Fibroblast of skin of right quadriceps (primary cell): ENCODE measurements at places on chromosomes 16 and 17.

DNA sequence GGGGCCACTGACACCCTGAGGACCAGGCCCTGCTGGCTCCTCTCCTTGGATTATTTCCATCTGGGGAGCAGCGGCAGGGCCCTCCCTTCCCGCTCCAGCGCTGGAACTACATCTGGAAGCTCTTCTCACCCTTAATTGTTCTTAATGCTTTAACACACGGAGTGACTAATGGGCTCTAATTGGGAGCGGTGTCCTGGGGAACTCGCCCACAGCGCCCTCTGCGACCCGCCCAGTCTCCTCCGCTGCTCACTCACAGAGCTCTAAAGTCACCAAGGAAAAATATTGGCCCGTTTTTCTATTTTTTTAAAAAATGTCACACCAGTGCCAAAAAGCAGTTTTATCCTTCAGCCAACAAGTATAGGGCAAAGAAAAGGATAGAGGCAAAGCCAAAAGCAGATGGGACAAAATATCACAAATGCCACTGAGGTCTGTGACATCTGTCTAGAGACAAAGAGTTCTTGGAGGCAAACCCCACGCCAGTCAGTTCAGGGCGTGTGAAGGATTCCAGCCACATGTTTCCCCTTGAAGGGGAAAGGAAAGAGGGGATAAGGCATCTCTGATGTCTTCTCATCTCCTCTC, 134.7 kb downstream of the RBFOX3 start:
- no peak for DNase-seq

GRCh38 chr17:50362661-50363060, 10.3 kb downstream of the MRPL27 start:
- DNase-seq: no peak

GRCh38 chr16:48444574-48444973, 59.4 kb upstream of the SIAH1 start:
- DNase-seq: peak; percentile 86

DNA sequence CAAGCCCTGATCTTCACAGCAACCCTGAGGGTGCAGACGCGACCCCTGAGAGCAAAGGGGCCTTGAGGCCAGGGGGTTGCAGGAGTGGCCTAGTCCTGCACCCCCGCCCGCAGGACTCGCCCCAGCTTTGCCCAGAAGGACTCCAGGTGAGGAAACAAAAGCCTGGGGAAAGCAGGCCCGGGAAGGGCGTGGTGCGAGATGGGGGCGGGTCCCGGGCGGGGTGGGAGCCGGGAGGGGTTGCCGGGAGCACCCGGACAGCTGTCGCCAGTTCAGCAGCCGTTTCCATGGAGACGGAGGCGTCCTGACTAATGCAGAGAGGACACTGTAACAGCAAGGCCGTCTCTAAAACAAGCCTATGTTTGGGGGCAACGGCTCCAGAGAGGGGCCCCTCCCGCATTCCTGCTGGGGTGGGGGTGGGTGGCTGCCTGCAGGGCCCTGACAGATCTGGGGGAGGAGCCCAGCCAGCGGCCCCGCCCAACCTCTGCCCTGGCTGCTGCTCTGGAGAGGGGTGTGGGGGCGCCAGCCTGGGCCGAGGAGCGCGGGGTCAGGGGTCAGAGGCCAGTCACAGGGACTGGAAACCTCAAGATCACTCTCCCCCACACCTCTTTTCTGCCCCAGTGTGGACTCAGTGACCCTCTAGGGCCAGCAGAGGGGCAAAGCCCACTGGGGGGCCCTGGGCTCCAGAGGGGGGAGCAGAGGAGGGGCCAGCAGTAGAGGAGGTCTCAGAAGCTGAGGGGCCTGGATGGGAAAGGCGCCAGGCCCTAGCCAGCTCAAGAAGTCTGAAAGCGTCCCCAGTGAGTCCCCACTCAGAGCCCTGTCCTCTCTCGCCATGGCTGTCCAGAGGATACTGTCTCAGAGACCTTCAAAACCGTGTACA, 3.1 kb upstream of the TPPP3 start:
- peak; percentile 83 for DNase-seq

DNA sequence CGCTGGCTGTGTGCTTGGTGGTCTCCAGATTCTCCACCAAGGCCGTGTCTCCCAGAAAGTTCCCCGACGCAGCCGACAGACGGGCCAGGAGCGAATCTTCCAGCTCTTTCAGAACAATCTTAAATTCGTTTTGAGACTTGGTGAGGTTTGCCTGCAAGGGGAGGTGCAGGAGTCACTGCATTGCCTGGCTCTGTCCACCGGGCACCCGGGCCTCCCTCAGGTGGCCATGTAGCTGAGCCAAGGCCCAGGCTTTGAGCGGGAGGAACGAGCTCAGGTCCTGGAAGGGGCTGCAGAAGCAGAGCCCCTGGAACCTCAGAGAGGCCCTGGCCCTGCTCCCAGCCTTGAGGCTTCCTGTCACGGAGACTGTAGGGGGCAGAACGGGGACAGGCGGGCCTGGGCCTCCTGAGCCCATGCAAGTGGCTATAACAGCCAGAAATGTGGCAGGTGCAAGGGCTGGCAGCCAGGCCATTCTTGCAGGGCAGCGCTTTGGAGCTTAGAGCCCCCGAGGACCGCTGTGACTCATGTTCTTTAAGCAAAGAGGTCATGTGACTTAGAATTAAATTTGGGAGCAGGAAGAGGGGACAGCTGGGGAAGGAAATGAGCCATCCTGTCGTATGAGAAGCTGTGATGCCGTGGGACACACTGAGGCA, 72.4 kb downstream of the PGS1 start:
- DNase-seq: no peak

GRCh38 chr17:27446569-27447301, 9.5 kb upstream of the KSR1 start:
- peak; percentile 84 for DNase-seq

GRCh38 chr17:73787076-73788059, 143.1 kb upstream of the SDK2 start:
- no peak for DNase-seq

- DNase-seq: no peak
Observed at GRCh38 chr16:24018485-24018884, 182.7 kb downstream of the PRKCB start.

- DNase-seq: no peak
Observed at GRCh38 chr17:82108496-82108945, 10.5 kb upstream of the FASN start.

DNA sequence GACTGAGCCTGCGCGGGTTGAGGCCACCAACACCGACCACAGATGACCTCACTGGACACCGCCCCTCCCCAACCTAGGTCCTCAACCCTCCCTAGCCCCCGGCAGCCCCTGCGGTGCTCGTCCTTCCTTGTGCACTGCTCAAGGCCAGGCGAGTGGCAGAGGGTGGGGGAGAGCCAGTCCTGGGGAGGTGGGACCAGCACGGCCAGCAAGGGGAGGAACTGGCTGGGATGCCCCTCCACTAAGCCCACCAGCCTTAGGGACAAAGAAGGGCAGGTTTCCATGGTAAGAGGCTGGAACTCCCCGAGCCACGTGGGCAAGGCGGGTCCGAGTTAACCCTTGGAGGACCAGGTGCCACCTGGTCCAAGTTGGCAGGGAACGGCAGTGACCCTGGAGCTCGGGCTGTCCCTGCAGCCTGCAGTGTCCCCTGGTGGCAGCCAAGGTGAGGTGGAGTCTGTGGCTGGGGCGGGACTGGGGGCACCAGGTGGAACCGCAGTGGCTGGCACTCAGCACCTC, 9.2 kb downstream of the FSCN2 start:
- DNase-seq: no peak

GRCh38 chr16:55663765-55664677, 8.2 kb downstream of the SLC6A2 start:
- DNase-seq: peak; percentile 56

GRCh38 chr16:75909746-75910145, 183.5 kb upstream of the CPHXL start:
- no peak for DNase-seq

DNA sequence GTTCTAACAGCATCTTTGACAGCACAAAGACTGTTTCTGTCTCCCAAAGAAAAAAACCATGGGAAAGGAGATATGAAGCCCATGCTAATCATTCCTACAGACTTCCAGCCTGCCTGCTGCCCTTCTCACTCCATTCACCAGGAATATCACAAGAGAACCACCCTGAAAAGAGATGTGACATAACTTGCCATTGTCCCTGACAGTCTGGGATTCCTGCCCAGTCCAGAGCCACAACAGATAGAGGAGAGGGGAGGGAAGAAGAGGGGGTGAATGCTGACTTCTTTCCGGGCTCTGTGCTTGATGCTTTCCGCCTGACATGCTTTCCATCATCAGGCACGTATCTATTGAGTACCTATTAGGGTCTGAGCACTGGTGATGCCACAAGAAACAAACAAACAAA, 31.6 kb upstream of the ASIC2 start:
- no peak for DNase-seq

- no peak for DNase-seq
Observed at GRCh38 chr17:44348234-44348987, 3.3 kb downstream of the GRN start.

DNA sequence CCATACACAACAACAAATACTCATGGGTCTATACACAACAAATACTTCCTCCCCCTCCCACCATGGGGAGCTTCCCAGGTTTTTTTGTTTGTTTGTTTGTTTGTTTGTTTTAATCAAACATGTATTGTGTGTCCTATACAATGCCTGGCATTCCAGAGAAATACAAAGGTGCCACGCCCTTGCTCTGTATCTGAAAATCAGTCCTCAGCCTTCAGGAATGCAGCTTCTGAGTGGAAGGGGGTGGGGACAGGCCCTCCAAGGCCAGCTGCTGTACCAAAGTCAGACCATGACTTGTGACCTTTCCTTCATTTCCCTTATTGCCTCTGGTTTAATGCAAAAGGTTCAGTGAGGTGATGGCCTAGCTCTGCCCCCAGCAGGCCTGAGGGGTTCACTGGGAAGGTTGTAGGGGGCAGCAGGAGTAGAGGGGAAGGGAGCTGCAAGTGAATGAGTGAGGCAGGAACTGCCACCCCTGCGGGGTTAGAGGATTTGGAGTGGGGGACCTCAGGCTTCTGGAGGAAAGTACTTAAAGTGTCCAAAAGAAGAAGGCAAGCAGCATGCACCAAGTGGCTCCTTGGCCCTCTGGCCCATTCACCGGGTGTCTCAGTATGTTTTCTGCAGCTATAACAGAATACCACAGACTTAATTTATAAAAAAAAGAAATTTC, 105.2 kb downstream of the CLEC16A start:
- no peak for DNase-seq

DNA sequence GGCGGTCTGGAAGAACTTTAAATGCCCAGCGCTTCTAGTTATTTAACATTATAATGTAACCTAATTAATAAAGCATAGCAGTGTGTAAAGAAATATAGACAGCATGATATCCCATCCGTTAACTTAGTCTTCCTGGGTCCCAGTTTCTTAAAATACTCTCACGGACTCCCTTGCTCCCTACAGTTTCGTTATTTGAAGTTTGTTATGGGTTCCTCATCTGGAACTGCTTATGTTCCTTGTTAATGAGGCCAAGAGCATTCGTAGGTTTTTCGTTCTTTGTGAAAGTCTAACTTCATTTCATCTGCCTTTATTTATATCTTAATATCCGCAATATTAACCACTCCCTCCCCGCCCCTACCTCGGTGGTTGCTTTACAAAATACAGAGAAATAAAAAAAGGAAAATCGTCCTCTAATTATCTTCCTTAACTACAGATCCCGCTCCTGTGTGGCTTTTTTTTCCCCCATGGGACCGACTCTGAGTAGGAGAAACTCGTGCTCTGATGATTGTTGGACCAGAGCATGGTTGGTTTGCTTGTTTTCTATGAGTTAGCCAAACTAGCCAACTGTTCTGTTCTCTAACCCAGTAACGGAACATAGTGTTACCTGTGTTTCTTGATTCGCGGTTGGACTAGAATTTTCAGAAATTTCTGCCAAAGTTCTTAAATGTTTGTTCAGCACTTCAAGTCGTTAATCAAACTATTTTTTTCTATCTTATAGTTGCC, 863 bp downstream of the ADPRM start:
- peak; percentile 32 for DNase-seq

GRCh38 chr17:63816669-63817068, 10.6 kb upstream of the PSMC5 start:
- no peak for DNase-seq

GRCh38 chr17:50837980-50838954, 2.9 kb downstream of the WFIKKN2 start:
- DNase-seq: no peak

- DNase-seq: no peak
Observed at GRCh38 chr17:49894761-49895160, 46.9 kb upstream of the TAC4 start.

GRCh38 chr17:21283482-21284318, 811 bp upstream of the MAP2K3 start:
- peak; percentile 43 for DNase-seq

DNA sequence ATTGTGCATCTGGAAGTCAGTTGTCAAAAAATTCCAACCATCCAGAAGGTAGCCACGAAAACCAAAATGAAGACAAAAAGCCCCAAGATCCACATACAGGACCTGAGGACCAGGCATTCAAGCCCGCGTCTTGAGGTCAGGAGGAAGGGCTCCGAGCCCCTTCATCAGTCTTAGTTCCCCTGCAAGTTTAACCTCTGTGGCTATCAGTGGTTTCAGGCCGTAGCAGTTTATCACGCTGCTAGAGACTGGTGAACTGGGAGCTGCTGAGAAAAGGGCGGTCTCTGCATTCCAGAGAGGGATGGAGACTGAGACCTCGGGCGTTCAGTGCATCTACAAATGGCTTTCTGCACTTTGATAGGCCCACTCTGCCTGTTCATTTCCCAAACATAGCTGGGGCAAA, 70.6 kb downstream of the IRF8 start:
- DNase-seq: no peak

DNA sequence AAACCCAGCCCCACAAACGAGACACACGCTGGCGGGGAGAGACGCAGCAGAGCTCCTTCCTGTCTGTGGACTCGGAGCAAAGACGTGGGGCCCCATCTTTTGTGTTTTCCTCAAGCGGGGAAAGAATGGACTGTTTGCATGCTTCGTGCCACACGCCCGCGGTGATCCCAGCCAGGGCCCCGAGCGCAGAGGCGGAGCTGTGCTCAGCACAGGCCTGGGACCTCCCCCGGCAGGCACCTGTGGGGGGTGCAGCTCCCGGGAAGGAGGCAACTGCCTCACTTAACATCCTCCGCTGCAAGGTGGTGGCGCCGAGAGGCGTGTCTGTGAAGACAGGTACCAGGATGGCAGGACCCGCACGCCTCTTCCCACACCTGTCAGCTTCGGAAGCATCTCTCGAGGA, 19.1 kb downstream of the TRARG1 start:
- DNase-seq: no peak

DNA sequence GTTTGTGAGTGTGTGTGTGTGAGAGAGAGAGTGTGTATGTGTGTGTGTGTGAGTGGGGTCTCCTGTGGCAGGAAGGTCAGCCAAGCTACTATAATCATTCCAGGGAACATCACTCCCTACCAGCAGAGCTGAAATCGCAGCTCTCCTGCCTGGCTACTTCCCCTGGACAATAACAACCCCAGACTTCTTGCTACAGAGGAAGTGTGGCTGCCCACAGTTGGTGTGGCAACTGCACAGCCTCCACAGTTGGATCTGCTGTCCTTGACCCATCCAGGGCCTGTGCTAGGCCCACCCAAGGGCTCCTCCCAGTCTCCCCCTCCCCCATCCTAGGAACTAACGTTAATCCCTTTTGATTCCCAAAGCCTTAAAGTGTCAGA, 1.5 kb downstream of the SLC13A5 start:
- DNase-seq: no peak

GRCh38 chr17:55458978-55459377, 37.3 kb upstream of the MMD start:
- DNase-seq: peak; percentile 86
